ENCODE measurements at places on chromosomes 1 and 21. TPM values are rescaled to one million over a fixed set of nuclear protein-coding genes. Genes with fewer than 3 reads are reported as not detected.

- no peak overlapping the region for H3K27ac ChIP-seq
- H3K4me3 ChIP-seq = no peak overlapping the region
- peaks cover 2% of the 10 kb centered on the region for H3K4me1 ChIP-seq
- DNase-seq = no peak
- H3K27me3 ChIP-seq = no peaks in the 10 kb centered on the region
These were observed 215.2 kb downstream of the SLC45A1 start for GRCh38 chr1:8533124-8533523.

DNA sequence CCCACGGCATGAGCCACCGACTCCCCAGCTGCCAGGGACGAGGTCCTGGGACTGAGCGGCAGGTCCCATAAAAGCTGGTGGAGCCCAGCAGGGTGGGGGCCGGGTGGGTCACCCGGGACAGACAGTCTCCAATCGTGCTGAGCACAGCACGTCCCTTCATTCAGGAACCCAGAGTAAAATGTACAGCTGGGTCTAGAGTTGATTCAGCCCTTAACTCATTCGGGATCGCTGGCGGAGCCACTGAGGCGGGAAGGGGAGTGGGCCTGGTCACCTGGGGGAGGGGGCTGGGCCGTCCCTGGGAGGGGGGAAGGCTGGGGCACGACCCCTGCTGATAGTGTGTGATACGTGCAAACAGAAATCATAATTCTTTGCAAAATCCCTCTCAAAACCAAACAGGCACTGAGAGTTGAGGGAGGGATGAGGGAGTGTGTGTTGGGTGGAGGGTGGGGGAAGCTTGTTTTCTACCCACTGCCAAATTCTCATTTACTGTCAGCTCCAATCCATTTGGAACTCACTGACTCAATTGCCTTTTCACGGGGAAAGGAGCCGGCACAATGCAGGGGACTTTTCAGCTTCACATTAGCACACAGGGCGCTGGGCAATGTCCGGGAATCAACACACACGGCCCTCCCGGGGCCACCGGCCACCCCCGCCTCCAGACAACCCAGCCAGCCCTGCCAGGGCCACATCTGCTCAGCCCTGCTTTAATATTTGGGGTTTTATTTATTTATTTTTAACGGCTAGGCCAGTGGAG is 13.8 kb downstream of the CASZ1 start:
- no peak overlapping the region for H3K4me3 ChIP-seq
- no peak for DNase-seq
- H3K27me3 ChIP-seq = peaks cover 60% of the 10 kb centered on the region
- no peak overlapping the region for H3K27ac ChIP-seq

DNA sequence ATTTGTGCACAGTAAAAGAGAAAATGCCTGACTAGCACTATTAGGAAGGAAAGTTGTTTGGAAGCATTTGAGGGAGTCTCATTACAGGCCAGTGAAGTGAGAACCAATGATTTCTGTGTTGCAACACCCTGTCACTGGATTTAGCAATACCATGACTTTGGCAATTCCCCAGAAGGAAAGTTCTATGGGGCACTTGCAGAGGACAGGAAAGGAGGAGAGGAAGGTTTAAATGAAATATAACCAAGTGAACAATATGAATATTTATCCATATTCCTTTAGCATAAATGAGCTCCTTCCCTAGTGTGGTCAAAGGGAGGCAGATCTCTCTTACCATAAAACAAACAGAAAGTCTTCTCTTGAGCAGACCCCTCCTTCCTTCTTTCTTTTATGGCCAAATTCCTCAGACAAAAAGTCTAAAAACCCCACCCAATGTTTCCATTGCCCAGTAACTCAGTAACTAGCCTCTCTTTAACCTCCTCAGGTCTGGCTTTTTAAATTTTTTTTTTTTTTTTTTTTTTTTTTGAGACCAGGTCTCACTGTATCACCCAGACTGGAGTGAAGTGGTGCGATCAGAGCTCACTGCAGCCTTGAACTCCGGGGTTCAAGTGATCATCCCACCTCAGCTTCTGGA is 5.5 kb downstream of the TLR5 start:
- peak; percentile 39 for DNase-seq
- H3K27me3 ChIP-seq = peaks cover 22% of the 10 kb centered on the region
- H3K4me3 ChIP-seq = no peak overlapping the region
- no peaks in the 10 kb centered on the region for H3K4me1 ChIP-seq
- H3K27ac ChIP-seq = no peak overlapping the region

The MMP23B gene
- 1.1 TPM for total RNA-seq

- peaks cover 2% of the 10 kb centered on the region for H3K4me1 ChIP-seq
- DNase-seq = no peak
- H3K36me3 ChIP-seq = no peaks in the 10 kb centered on the region
- H3K27ac ChIP-seq = no peak overlapping the region
- H3K27me3 ChIP-seq = no peaks in the 10 kb centered on the region
- H3K4me3 ChIP-seq = no peak overlapping the region
These were observed 149.3 kb downstream of the MRPL39 start for GRCh38 chr21:25457946-25458345.

All from IMR-90 (cell line).